ENCODE measurements at places on chromosomes 1 and 21.

DNA sequence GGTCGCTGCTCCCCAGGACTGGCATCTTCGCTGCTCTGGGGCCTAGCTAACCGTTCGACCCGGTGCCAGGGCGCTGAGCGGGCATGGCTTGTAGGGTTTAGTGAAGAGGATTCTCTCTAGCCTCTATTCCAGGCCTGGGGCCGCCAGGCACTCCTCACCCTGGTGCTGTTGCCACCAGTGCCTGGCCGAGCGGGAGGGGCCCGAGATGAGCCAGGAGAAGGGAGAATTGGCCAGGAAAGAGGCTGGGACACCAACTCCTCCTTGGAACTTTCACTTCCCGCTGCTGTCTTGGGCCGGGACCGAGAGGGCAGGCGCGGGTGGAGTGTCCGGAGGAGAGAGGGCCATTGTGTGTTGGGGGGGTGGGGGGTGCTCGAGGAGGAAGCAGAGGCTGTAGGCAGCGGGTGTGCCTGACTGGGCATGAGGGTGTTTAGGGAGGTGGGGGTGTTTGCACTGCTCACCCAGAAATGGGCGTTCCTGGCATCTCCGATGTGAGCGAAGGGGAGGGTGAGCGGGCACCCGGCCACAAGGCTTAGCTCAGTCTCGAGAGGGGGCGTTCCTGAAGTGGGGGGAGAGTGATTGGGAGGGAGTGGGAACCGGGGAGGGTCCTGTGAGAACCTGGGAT lies 772 bp downstream of the ADAM15 start:
- peak; percentile 67 for DNase-seq

- DNase-seq: no peak
Observed at GRCh38 chr1:40265298-40265697, 7.3 kb downstream of the ZMPSTE24 start.

DNA sequence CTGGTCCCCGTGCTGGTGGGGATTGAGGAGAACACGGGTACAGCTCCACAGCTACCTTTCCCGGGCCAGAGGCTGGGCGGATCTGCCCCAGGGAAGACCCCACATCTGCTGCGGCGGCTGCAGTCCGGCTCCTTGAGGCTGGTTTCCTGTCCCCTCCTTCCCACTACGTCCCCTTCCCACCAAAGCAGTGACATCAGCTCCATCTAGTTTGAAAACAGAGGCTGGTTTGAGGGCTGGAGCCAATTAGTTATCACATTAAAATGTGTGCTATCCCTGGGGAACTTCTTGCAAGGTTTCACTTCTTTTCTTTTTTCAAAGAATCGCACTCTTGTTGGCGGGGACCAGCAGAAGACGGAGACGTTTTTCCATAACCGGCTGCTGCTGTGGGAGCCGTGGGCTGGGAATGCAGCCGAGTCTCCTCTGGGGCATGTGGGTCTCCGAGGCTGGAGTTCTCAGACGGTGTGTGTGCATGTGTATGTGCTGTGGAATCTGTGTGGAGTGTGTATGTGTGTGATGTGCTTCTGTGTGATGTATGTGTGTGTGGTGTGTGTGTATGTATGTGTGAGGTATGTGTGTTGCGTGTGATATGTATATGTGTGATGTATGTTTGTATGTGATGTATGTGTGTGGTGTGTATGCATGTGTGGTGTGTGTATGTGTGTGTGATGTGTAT lies 8.9 kb upstream of the PCBP3 start:
- no peak for DNase-seq

DNA sequence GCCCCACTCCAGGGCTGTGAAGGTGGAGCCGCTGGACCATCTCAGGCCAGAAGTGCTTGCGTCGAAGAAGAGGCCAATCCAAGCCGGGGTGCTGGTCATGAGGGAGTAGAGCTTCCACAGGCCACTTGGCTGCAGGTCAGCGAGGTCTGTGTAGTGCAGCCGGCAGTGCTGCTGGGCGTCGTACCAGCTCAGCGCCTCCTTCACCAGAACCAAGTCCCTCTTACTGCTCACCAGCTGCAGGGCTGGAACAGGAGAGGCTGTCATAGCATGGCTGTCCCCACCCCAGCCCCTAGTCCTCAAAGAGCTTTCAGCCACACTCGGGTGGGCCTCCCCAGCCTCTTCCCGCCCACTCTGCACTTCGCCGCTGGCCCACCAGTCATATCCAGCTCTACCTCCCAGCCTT lies 2.2 kb downstream of the CLEC20A start:
- no peak for DNase-seq

DNA sequence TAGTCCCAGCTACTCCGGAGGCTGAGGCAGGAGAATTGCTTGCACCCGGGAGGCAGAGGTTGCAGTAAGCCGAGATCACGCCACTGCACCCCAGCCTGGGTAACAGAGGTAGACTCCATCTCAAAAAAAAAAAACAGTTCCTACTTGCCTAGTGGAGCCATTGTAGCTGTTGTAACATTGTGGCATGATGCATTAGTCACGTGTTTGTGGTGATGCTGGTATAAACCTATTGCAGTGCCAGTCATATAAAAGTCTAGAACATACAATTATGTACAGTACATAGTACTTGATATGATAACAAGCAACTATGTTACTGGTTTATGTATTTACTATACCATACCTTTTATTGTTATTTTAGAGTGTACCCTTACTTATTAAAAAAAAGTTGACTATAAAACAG lies 16.2 kb downstream of the KYAT3 start:
- DNase-seq: no peak

All from HL-60 (cell line).